ENCODE measurements at places on chromosomes 3 and 15.

DNA sequence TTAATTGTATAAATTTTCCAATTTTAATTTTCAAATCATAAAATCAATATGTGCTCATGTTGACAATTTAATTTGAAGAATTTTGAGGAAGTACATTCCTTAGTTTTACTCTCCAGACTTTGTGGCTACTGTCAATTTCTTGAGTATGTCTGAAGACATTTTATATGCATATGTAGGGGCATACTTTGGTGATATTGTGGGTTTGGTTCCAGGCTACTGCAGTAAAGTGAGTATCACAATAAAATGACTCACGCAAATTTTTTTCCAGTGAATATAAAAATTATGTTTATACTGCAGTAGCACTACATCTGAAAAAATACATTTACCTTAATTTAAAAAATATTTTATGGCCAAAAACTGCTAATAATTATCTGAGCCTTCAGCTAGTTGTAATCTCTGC is 123.2 kb upstream of the PLCL2 start:
- DNase-seq: no peak

DNA sequence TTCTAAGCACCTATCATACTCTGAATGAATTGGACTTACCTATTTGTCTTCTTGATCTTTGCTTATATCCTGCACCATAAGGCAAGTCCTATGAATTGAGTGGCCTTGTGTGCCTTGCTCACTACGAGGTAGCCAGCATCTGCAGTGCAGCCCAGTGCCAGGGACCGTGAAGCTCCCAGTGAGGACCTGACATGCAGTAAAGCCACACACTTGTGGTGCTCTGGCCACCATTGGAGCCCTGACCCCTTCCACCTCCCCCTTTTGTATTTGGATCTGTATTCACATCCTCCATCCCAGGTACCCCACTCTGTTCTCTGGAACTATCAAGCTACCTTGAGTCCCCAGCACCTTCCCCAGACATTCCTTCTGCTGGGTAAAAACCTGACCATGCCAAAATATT is 52.1 kb downstream of the BSN start:
- DNase-seq: no peak

GRCh38 chr3:127288343-127288742 is 497 bp upstream of the PRR20G start:
- DNase-seq: no peak

- no peak for DNase-seq
Observed at GRCh38 chr15:58584789-58585461, 153.1 kb downstream of the LIPC start.

- no peak for DNase-seq
Observed at GRCh38 chr3:81425198-81425868, 336.1 kb downstream of the GBE1 start.

GRCh38 chr3:129122412-129123011 is 908 bp upstream of the RAB43 start:
- DNase-seq: no peak

DNA sequence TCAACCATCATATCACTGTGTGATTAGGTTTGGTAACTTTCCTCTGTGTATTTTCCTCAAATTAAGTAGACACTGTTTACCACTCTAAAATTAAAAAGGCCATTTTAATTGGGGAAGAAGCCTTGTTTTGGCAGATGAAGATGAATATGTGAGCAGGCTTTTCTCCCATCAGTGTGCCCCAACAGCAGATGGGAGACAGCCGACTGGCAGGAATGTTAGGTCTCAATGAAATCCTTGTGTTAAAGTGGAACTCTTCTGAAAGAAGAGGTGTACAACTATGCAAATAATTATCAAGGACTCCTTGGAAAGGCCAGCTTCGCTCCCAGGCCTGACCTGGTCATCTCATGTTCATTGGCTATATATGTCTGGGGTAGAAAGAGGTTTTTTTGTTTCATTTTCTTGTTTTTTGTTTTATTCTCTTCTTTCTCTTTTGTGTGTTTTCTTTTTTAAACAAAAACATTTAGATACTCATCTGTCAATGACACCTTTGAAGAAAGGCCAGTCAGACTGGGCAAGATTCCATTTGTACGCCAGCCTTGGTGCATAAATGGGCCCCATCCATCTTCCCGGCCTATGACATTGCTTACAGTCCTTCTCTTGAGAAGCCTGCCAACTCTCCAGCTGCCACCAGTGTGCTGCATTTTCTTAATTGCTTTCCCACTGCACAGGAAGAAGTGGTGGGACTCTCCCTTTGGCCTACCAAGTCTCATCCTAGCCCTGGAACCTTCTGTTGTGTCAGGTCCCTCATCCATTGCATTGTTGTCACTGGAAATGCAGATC is 25.8 kb downstream of the LRTM1 start:
- DNase-seq: no peak

All from stimulated activated CD4-positive, alpha-beta T cell treated with anti-CD3 and anti-CD28 coated beads, Interleukin-4, amount 100 ng/mL, for 4 hours (primary cell).